ENCODE measurements at places on chromosomes 1 and 21. TPM values are rescaled to one million over a fixed set of nuclear protein-coding genes. Genes with fewer than 3 reads are reported as not detected.

ANKRD34A gene
- 0.16 TPM for polyA plus RNA-seq

CR1L gene
- 21.4 TPM for polyA plus RNA-seq

ANXA9 gene
- 1.4 TPM for polyA plus RNA-seq

IARS2 gene
- 29.7 TPM for polyA plus RNA-seq

SLAMF9 gene
- not detected for polyA plus RNA-seq

MCOLN2 gene
- polyA plus RNA-seq: 2.2 TPM

TIE1 gene
- polyA plus RNA-seq: 0.37 TPM

VSIG8 gene
- not detected for polyA plus RNA-seq

TGFB2 gene
- polyA plus RNA-seq: 0.31 TPM

C4BPA gene
- polyA plus RNA-seq: not detected

TEDDM1 gene
- polyA plus RNA-seq: not detected

CNR2 gene
- polyA plus RNA-seq: not detected

B3GALT5 gene
- polyA plus RNA-seq: 6.2 TPM

C1QB gene
- polyA plus RNA-seq: not detected

SPRR1B gene
- polyA plus RNA-seq: not detected

HHIPL2 gene
- polyA plus RNA-seq: not detected

AADACL4 gene
- polyA plus RNA-seq: not detected

PRKACB gene
- 14.6 TPM for polyA plus RNA-seq

KPRP gene
- polyA plus RNA-seq: not detected

CFHR3 gene
- polyA plus RNA-seq: 1.4 TPM

DISC1 gene
- 2.1 TPM for polyA plus RNA-seq

ICOSLG gene
- polyA plus RNA-seq: 1.3 TPM

DEGS1 gene
- 45.7 TPM for polyA plus RNA-seq

WDR64 gene
- not detected for polyA plus RNA-seq

HLCS gene
- 5.0 TPM for polyA plus RNA-seq

AZIN2 gene
- polyA plus RNA-seq: 0.37 TPM

TFF2 gene
- polyA plus RNA-seq: not detected

GCSAML gene
- polyA plus RNA-seq: not detected

MT1HL1 gene
- not detected for polyA plus RNA-seq

KCNK1 gene
- polyA plus RNA-seq: 12.1 TPM

F5 gene
- polyA plus RNA-seq: 0.16 TPM

ARHGEF16 gene
- 11.2 TPM for polyA plus RNA-seq

TMED5 gene
- polyA plus RNA-seq: 25.0 TPM

TDRD10 gene
- polyA plus RNA-seq: 0.29 TPM

OLFML2B gene
- polyA plus RNA-seq: 2.0 TPM

CD101 gene
- polyA plus RNA-seq: 0.35 TPM

ALX3 gene
- not detected for polyA plus RNA-seq

TAS1R1 gene
- polyA plus RNA-seq: 0.19 TPM

SLC45A1 gene
- polyA plus RNA-seq: 1.1 TPM

C1orf87 gene
- polyA plus RNA-seq: 0.21 TPM

SH3D21 gene
- 3.7 TPM for polyA plus RNA-seq

SLC35D1 gene
- polyA plus RNA-seq: 0.82 TPM

IGSF9 gene
- 9.3 TPM for polyA plus RNA-seq

IRF6 gene
- 4.5 TPM for polyA plus RNA-seq

Data from GM23338 (cell line).